Lower lobe of right lung (tissue), 2 donors: ENCODE measurements at places on chromosomes 5 and 9. TPM values are rescaled to one million over a fixed set of nuclear protein-coding genes. Genes with fewer than 3 reads are reported as not detected.

PCDHB14 gene
- total RNA-seq = 2.1 TPM

DNA sequence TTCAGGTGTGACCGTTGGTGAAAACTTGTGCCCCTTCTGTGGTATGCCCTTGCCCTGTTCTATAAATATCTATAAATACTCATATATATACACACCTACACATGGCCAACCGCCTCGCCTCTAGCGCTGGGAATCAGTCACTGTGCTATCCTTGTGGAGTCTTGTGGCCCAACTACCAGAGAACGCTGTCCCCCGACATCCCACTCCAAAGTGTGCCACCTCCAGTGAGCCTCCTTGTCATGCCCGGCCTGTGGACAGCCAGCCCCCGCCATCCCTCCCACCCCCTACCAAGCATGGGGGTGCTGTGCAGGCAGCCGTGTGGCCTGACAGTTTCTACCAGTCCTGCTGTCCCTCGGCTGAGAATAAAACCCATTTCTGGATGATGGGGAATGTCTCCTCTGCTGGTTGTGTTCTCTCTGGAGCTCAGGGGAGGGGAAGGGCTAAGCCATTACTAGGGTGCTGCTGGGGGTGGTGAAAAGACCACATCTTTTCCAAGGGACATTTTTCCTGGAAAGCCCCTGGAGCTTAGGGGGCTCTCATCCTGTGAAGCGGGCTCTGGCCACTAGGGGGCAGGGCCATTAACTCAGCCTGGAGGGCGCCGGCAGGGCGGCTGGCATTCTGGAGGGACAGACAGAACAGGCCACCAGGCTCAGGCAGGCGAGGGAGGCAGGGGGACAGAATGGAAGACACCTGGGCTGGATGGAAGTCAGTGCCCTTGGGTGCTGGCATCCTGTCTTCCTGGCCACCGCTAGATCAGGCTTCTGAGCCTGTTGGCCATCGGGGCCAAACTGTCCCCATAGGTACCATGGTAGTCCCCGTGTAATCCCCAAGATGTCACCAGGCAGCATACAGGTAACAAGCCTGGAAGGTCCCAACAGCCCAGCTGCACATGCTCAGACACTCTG lies 20.7 kb downstream of the GOLGA2 start:
- peaks cover 12% of the 10 kb centered on the region for H3K4me1 ChIP-seq
- H3K27ac ChIP-seq = no peak overlapping the region
- H3K36me3 ChIP-seq = peaks cover 45% of the 10 kb centered on the region

- no peak for DNase-seq
- H3K27me3 ChIP-seq = no peaks in the 10 kb centered on the region
- no peaks in the 10 kb centered on the region for H3K4me1 ChIP-seq
- no peak overlapping the region for H3K4me3 ChIP-seq
Measured at GRCh38 chr5:23419115-23419514, 88.3 kb upstream of the PRDM9 start.

HSPB3 gene
- not detected for total RNA-seq

DNA sequence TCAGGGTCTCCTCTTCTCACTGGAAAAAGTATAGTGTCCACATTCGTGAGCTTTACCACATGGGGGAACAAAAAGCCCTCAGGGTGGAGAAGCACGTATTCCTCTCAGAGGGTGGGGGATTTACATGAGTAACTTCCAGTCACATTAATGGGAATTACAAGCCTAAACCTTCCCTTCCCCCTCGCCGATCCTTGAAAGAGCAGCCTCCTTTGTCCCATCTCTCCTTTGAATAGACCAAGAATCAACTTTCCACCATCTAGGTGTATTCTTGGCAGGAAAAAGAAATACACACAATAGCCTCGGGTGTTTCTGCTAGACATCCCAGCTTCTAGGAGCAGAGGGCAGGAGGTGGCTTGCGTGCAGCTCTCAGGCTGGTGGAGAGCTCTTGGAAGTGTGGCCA lies 144.4 kb downstream of the ZNF462 start:
- DNase-seq = no peak
- no peak overlapping the region for H3K27ac ChIP-seq
